Peyer's patch (tissue), 4 donors: ENCODE measurements at places on chromosomes 6 and 20.

DNA sequence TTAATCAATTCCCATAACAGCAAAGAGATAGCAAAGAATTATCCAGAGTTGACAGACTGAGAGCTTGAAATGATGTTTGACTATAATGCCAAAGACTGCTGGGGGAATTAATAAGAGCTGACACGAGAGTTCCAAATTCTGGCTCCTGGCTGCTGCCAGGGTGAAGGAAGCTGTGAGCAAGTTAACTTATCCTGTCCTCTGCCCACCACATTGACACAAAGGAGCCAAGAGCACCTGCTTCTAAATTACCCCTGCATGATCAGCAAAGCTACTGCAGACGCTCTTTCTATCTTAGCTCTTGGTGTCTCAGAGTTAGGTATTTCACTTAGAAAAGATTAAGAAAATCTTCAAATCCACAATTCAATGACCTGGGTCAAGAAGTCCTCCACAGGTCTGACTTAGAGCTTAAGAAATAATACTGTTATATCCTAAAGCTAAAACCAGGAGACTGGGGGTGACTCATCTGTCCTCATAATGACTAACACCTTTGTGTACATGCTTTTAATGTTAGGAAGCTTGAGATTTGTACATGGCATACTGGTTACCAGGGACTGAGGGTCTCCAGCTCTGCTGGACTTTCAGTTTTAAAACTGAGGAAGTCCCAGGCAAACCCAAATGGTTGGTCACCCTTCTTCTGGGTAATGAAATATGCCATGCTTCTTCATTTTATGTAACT is 13.2 kb upstream of the FRK start:
- H3K27ac ChIP-seq: no peak overlapping the region
- no peak for DNase-seq
- H3K4me1 ChIP-seq: no peaks in the 10 kb centered on the region
- no peaks in the 10 kb centered on the region for H3K27me3 ChIP-seq
- H3K4me3 ChIP-seq: no peak overlapping the region
- no peaks in the 10 kb centered on the region for H3K36me3 ChIP-seq

GRCh38 chr20:4017051-4017712 is 1.8 kb upstream of the RNF24 start:
- no peaks in the 10 kb centered on the region for H3K36me3 ChIP-seq
- no peak for DNase-seq
- H3K27me3 ChIP-seq: no peaks in the 10 kb centered on the region
- no peak overlapping the region for H3K27ac ChIP-seq
- H3K4me1 ChIP-seq: no peaks in the 10 kb centered on the region
- no peak overlapping the region for H3K4me3 ChIP-seq

- DNase-seq: no peak
- H3K27me3 ChIP-seq: no peaks in the 10 kb centered on the region
- H3K36me3 ChIP-seq: no peaks in the 10 kb centered on the region
Measured at GRCh38 chr6:126541806-126542491, 202.0 kb downstream of the CENPW start.

DNA sequence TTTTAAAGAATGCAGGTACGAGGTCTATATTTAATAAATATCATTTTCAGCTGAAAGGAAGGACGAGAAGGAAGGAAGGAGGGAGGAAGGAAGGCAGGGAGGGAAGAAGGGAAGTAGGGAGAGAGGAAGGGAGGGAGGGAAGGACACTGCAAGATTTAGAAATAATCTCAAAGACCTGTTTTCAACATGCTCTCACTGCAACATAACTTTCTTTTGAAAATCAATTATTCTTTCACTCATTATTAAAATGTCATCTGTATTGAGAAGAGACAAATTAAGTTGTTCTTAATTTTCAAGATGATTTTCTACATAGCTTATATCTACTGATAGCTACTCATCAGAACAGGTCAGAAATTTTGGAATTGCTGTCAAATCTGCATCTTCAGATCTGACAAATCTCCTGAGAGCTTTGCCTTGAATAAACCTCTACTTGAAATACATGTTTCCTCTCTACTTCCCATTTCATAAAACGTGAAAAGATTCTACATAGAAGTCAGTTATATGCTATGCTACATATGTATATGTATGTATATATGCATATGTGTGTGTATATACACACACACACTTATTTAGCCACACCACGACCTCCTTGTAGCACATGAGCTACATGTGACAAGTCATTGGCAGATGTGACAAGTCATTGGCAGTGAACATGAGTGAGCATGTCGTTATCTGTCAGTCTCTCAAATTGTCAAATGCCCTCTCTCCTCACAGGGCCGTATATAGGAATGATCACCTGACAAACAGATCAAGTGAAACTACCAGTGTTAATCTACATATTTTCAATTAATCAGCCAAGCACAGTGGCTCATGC is 241.6 kb downstream of the LY86 start:
- H3K27me3 ChIP-seq: no peaks in the 10 kb centered on the region
- H3K4me3 ChIP-seq: no peak overlapping the region
- no peak overlapping the region for H3K27ac ChIP-seq
- no peaks in the 10 kb centered on the region for H3K36me3 ChIP-seq

DNA sequence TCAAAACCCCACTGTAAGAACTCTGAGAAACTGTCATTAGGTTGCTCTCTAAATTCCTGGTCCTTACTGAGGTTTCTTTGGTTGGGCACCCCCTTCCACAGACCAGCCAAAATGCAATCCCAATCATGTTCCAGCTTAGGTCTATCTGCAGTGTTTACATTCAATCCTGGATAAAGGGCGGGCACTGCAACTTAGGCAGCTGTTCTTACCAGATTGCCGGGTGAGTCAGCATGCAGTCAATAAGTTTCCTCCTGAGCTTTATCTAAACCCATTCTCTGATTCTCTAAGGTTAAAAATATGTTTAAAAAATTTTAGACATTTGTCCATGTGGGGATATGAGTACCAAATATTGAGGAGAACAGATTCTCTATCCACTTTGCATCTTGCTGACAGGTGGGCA is 197.8 kb downstream of the HAO1 start:
- H3K4me3 ChIP-seq: no peak overlapping the region
- no peaks in the 10 kb centered on the region for H3K4me1 ChIP-seq

DNA sequence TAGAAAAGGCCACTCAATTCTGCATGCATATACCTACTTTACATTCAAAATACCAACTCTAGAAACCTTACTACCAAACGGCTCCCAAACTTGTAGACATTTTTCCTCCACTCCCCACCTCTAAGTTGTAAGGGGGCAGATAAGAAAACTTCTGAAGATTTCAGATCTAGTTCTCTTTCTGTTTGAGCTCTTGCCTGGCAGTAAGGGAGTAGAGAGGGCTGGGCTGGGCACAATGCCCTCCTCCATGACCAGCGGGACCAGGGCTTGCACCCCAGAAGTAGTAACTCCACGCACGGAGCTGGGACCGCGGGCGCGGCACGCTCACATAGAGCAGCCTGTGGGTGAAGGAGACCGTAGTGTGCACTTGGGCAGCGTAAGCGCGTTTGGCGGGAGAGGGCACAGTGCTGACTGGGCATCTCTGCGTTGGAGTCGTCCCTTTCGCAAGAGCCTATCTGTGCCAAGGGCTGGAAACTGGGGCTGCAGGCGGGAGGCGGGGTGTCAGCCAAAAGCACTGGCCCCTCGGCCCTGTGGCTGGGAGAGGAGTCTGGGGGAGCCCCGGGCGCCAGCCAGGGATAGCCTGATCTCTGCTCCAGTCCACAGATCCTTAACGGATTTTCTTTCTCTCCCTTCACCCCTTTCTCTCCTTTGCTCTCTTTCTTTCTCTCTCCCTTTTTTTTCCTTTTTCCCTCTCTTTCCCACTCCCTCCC is 32.4 kb downstream of the PHACTR1 start:
- H3K4me1 ChIP-seq: no peaks in the 10 kb centered on the region
- no peak overlapping the region for H3K4me3 ChIP-seq
- H3K36me3 ChIP-seq: no peaks in the 10 kb centered on the region
- H3K27ac ChIP-seq: no peak overlapping the region
- no peaks in the 10 kb centered on the region for H3K27me3 ChIP-seq
- DNase-seq: no peak

DNA sequence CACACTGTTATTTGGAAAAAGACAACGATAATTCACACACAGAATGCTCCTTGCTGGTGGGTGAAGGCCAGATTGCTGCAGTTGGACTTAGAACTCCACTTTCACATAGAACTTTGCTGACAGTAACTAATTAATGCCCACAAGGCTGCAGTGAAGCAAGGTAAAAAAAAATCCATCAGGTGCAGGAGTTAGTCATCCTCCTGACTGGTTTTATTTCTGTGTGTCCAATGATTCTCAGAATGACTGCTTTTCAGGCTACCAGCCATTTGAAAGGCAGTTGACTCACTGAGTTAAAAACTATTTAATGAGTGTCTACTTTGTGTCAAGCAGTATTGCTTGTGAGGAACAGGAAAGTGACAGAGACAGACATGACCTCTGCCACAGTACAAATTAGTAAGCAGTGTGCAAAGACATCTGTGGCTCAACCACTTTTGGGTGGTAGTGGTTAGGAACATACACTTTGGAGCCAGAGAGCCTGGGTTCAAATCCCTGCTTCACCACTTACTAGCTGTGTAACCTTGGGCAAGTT is 41.9 kb downstream of the ELOVL5 start:
- no peak overlapping the region for H3K4me3 ChIP-seq
- H3K4me1 ChIP-seq: no peaks in the 10 kb centered on the region
- no peaks in the 10 kb centered on the region for H3K27me3 ChIP-seq
- no peaks in the 10 kb centered on the region for H3K36me3 ChIP-seq
- peak overlapping the region; percentile 55 for H3K27ac ChIP-seq

DNA sequence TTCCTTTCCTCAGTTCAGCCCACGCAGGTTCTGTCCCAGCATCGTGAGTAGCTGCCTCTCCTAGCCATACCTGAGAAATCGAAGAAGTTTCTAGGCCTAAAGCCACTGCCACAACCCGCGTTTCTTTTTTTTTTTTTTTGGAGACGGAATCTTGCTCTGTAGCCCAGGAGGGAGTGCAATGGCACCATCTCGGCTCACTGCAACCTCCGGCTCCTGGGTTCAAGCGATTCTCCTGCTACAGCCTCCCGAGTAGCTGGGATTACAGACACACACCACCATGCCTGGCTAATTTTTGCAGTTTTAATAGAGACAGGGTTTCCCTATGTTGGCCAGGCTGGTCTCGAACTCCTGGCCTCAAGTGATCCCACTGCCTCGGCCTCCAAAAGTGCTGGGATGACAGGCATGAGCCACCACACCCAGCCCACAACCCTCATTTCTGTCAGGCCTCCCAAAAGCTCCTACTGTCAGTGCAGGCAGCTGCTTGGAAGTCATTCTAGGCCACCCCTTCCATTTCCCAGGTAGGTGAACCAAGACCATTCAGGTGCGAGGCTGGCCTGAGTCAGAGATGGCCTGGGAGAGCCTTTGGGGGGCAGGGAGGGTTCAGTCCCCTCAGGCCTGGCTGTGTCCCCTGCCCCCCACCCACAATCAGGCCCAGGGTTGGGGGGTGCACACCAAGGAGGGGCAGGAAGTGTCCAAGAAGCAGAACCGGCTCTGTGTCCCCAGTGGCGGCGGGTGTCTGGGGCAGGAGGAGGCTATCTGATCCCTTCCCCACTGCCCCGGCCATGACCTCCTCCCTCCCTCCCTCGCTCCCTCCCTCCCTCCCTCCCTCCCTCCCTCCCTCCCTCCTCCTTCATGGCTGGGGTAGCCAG is 47.2 kb downstream of the NOL4L start:
- peak overlapping the region; percentile 65 for H3K4me3 ChIP-seq
- peak overlapping the region; percentile 83 for H3K27ac ChIP-seq
- H3K27me3 ChIP-seq: no peaks in the 10 kb centered on the region
- DNase-seq: no peak

- H3K4me1 ChIP-seq: no peaks in the 10 kb centered on the region
- no peaks in the 10 kb centered on the region for H3K27me3 ChIP-seq
- no peaks in the 10 kb centered on the region for H3K36me3 ChIP-seq
- DNase-seq: peak; percentile 37
- H3K27ac ChIP-seq: no peak overlapping the region
- no peak overlapping the region for H3K4me3 ChIP-seq
Measured at GRCh38 chr6:170189236-170189635, 101.6 kb downstream of the DLL1 start.

DNA sequence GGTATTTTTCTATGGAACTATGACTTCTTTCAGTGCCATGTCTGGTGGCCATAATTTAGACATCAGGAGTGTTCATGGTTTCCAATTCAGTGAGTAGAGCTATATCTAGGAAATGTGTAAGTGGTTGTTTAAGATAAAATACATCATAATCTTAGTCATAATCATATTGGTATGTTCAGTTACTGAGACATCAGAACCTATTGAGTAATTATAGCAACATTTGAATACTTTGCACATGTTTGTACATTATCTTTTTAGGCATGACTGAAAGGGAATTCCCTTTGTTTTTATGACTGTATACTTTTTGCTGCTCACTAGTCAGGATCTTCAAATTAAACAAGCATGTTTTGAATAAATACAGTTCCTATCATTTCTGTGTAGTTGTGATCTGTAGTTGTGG is 64.0 kb downstream of the STXBP5 start:
- no peaks in the 10 kb centered on the region for H3K36me3 ChIP-seq
- H3K27me3 ChIP-seq: no peaks in the 10 kb centered on the region
- H3K4me3 ChIP-seq: no peak overlapping the region
- no peak overlapping the region for H3K27ac ChIP-seq
- H3K4me1 ChIP-seq: no peaks in the 10 kb centered on the region

GRCh38 chr20:52331655-52332054 is 140.1 kb upstream of the ZFP64 start:
- H3K27ac ChIP-seq: no peak overlapping the region
- DNase-seq: no peak
- no peaks in the 10 kb centered on the region for H3K4me1 ChIP-seq

GRCh38 chr6:37585523-37585905 is 85.8 kb upstream of the CCDC167 start:
- no peaks in the 10 kb centered on the region for H3K27me3 ChIP-seq
- H3K36me3 ChIP-seq: no peaks in the 10 kb centered on the region
- no peaks in the 10 kb centered on the region for H3K4me1 ChIP-seq
- H3K4me3 ChIP-seq: no peak overlapping the region

DNA sequence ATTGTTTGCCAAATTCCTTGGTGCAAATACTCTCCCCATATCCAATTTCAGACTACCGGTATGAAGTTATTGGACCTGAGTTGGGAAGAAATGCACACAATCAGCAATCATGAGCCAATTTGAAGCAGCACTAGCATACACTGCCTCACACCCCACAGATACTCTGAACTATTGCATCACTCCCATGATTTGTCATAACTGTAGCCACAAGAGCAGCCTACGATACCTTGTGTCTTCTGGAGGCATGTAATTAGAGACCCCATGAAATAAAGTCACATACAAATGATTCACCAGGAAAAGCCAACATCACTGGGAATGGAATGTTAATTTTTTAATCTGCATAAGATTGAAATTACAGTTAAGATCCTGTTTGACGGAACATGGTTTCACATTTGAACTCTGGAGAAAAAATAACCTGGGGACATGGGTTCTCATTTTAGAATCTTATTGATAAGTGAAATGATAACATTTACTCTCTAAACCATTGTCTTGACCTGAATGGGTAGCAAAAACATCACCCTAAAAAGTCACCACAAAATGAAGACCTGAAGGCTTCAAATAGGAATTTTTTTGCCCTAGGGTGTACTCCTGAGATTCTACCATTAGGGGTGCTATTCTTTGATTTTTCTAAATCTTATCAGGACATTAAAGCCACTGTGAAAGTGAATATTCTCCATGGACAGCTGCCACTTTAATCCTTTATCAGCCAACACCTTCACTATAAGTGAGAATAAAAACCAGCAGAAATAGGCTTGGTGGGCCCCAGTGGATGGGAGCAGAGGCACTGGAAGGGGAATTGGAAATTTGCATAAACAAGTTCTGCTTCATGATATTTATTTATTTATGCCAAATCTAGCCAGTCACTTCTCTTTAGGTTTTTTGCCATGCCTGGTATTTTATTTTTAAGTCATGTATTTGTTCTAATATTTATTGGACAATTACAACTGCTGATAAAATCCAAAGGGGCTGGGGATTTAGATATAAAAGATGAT is 34.5 kb upstream of the HBS1L start:
- no peaks in the 10 kb centered on the region for H3K27me3 ChIP-seq
- H3K4me1 ChIP-seq: no peaks in the 10 kb centered on the region
- no peaks in the 10 kb centered on the region for H3K36me3 ChIP-seq
- H3K27ac ChIP-seq: peak overlapping the region; percentile 34
- peak overlapping the region; percentile 9 for H3K4me3 ChIP-seq
- DNase-seq: no peak
